ENCODE measurements at places on chromosomes 11 and 22.

DNA sequence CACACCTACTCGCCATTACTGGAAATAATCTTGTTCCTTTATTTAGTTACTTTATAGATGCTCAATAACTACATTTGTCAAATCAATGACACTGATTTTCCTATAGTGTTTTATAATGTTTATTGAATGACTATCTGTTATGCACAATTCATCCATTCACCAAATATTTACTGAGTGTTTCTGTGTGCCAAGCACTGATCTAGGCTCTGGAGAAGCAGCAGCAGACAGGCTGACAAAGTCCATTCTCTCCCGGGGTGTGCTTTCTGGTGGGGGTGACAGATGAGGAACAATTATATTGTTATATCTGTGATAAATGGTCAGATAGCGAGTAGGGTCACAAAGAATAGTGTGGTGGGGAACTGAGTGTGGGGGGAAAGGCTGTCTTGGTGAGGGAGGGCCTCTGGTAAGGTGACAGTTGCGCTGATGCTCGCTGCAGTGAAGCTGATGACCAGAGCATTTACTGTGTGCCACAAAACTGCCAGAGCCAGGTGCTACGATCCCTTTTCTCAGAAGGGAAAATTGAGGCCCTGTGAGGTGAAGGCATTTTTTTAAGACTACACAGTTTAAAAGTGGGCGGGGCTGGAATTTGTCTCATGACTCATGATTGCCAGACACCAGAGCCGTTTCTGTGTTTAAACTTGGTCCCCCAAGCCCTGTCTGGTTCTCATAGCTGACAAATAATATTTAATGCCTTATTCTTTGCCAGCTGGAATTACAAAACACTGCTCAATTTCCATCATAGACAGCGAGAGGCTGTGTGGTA is 10.2 kb downstream of the PACS1 start:
- no peak for DNase-seq

- DNase-seq, result no peak
Measured at GRCh38 chr22:42930810-42931420, 73.8 kb upstream of the ARFGAP3 start.

GRCh38 chr22:32855045-32855756 is 53.7 kb downstream of the TIMP3 start:
- no peak for DNase-seq

GRCh38 chr11:19805376-19805775 is 92.7 kb downstream of the NAV2 start:
- DNase-seq, result no peak

DNA sequence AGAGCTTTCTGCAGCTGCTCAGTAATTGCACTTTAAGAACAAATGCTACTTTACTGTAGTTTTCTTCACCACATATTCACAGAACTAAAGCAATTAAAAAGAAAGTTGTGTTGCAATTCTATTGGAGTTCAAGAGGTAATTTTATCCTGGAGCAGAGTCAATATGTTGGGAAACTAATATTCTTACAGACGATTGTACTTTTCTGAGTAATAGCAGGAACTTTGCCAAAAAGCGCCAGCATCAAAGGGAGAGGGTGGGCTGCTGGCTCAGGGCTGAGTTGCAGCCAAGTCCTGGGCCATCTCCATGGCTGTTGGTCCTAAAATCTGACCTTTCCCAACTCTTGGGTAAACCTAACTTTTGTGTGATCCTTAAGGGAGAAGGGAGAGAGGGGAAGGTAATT is 73.6 kb upstream of the MYO18B start:
- DNase-seq, result no peak

DNA sequence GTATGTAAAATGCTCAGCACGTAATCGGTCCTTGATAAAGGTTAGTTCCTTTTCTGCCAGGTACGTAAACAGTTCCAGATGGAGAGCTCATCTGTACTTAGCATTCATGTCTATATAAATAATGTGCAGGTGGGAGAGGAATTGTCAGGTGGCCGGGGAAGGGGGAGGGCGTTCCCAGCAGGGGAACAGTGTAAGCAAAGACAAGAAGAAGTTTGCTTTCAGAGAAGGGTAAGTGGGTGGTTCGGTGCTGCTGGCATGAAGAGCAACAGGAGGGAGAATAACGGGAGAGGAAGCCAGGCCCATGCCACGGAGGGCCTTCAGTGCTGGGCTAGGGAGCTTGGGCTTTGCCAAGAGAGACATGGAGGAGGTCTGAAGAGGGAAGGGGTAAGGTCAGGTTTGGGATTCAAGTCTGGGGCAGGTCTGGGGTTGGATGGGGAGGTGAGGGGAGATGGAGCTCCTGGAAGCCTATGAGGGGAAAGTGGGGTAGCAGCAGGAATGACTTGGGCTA is 11.4 kb upstream of the WNT11 start:
- no peak for DNase-seq

DNA sequence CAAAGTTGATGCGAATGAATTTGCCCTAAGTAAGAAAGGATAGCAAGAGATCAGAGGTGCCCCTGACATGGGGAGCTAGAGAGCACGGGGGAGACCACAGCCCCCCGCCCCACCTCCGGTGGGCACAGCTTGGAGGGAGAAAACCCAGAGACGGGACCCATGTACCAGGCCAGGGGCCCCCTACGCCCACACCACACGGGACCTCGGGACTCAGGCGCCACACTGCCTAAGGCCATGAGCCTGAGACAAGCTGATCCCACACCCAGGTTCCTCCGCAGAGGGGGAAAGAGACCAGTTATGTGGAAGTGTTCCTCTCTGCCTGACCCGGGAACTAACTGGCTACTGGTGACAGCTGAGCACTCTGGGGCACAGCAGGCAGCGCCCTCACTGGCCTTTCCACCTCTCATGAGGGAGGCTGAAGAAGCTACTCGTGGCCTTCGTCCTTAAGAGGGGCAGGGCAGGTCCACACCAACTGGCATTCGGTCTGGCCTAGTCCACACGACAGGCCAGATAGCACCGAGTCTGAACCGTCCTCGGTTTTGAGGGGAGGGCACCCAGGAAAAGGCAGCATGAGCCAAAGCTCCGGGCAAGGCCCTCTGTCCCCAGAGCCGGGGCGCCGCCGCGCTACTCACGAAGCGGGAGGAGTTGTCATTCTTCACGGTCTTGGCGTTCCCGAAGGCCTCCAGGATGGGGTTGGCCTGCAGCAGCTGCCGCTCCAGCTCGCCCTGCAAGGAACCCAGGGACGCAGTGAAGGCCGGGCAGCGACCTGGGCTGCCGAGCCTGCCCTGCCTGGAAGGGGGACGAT is 65.8 kb downstream of the MYH9 start:
- DNase-seq, result no peak

All from globus pallidus (tissue), 1 donor.